NCI-H2029 (cell line): ENCODE measurements at places on chromosomes 16 and 17.

DNA sequence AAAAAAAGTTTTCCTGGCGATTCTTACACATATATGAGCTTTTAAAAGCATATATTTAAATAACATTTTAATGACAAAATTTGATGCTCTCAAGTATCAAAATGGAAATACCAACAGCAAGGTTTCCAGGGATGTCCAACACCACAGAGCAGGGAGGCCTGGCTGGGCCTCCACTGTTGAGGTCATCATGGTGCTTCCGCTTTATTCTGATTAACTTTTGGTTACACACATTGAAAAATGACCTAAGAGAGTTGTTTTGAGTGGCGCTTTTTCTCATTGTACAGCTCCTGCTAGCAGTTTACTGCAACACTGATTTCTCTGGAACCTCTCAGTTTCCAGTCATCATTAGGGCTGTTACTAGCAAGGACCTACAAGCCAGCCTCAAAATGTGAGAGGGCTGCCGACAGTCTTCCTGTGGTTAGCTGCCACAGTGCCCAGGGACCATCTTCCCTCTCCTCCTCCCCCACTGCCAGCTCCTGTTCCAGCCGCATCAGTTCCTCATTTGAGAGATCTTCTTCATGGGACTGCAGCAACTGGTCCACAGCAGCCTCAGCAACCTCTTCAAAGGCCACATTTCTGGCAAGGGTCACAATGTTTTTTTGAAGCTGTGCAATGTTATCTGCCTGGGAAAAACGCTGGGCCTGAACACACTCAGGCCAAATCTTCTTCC is 21.3 kb downstream of the DEF8 start:
- DNase-seq: no peak

DNA sequence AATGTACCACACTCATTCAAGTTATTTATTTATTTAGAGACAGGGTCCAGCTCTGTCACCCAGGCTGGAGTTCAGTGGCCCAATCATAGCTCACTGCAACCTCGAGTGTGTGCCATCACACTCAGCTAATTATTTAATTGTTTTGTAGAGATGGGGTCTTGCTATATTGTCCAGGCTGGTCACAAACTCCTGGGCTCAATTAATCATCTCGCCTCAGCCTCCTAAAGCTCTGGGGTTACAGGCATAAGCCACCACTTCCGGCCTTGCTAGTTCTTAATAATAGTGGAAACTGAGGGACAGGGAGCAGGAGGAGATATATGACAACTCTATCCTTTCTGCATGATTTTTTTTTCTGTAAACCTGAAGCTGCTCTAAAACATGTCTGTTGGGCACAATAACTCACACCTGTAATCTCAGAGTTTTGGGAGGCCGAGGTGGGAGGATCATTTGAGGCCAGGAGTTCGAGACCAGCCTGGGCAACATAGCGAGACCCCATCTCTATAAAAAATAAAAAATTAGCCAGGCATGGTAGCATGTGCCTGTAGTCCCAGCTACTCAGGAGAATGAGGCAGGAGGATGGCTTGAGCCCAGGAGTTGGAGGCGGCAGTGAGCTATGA is 11.7 kb upstream of the EXOC7 start:
- no peak for DNase-seq

DNA sequence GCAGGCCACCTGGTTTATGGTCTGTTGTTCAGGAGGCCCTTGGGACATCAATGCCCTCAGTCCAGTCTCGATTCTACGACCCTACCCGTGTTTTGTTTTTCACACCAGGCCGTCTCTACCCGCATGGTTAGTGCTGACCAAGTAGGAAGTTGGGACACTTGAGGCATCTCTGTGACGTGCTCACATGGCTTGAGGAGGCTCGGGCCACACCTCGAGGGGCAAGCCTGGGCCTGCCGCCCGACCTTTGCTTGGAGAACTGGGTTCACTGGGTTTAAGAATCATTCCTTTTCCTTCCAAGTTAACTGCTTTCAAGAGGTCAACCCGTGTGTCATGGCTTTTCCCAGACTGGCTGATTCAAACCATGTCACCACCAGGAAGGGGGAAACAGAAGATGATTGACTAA is 86.8 kb downstream of the CMIP start:
- no peak for DNase-seq

DNA sequence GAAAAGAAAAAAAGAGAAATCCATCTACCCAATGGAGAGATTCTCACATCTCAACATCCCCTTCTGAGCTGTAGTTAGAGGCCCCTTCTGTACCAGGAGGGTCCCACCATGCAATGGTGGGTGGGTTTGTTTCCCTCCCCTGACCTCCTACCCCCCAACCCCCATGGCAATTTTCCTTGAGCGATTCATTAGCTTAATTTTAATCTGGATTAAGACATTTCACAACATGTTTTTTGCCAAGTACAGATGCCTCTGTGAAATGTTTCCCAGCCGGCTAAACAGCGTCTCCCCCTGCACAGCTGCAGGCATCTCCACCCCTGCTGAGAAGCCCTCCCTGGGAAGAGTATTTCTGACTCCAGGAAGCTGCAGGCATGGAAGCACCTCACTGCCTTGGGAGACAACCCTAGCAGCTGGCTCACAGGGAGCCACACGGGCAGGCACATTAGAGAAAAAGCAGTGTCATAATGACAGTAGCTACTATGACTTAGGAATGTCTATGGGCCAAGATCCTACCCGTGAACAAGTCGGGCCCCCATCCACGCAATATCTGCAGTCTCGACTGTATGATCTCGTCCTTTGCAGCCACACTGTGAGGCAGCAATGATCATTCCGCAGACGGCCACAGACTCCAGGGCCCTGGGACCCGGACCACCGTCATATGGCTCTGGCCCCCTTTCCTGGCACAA is 117.3 kb downstream of the ADCY9 start:
- no peak for DNase-seq
